ENCODE measurements at places on chromosomes 1 and 21. TPM values are rescaled to one million over a fixed set of nuclear protein-coding genes. Genes with fewer than 3 reads are reported as not detected.

CHD5 gene
- 0.05 TPM for total RNA-seq

PDE9A gene
- total RNA-seq, result 14.8 TPM

ZMYND12 gene
- not detected for total RNA-seq

GRCh38 chr1:199290186-199290585 is 651.3 kb downstream of the PTPRC start:
- no peak overlapping the region for H3K4me3 ChIP-seq
- no peak overlapping the region for H3K27ac ChIP-seq
- no peaks in the 10 kb centered on the region for H3K27me3 ChIP-seq
- no peak for DNase-seq
- H3K36me3 ChIP-seq, result no peaks in the 10 kb centered on the region
- H3K4me1 ChIP-seq, result no peaks in the 10 kb centered on the region

GRCh38 chr21:20030390-20030789 is 967.8 kb upstream of the NCAM2 start:
- no peak overlapping the region for H3K27ac ChIP-seq
- H3K4me1 ChIP-seq, result no peaks in the 10 kb centered on the region
- DNase-seq, result no peak
- H3K4me3 ChIP-seq, result no peak overlapping the region
